ENCODE measurements at places on chromosomes 4 and X.

- no peak for ATAC-seq
Observed at GRCh38 chr4:151672996-151673395, 87.8 kb downstream of the GATB start.

- ATAC-seq, result no peak
Observed at GRCh38 chr4:76182463-76182862, 31.2 kb downstream of the SCARB2 start.

- ATAC-seq, result peak; percentile 65
Observed at GRCh38 chr4:79514621-79515329, 106.7 kb upstream of the GK2 start.

DNA sequence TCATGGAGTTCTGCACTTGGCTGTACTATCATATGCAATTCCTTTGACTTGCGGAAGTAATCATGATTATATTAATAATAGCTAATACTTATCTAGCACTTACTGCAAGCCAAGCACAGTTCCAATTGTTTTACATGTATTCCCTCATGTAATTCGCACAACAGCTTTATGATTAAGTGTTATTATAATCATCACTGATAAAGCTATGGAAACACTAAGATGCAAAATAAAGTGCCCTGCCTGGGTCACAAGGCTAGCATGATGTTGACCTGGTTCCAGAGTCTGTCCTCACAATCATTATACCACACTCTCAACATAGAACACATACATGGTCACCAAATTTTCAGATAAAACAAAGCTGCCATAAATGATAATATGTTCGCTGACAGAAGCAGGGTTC is 234.6 kb downstream of the FMR1NB start:
- no peak for ATAC-seq
